ENCODE measurements at places on chromosomes 4 and X.
A peak's percentile ranks its signal among the peaks of the same experiment; 100 is the strongest.

DNA sequence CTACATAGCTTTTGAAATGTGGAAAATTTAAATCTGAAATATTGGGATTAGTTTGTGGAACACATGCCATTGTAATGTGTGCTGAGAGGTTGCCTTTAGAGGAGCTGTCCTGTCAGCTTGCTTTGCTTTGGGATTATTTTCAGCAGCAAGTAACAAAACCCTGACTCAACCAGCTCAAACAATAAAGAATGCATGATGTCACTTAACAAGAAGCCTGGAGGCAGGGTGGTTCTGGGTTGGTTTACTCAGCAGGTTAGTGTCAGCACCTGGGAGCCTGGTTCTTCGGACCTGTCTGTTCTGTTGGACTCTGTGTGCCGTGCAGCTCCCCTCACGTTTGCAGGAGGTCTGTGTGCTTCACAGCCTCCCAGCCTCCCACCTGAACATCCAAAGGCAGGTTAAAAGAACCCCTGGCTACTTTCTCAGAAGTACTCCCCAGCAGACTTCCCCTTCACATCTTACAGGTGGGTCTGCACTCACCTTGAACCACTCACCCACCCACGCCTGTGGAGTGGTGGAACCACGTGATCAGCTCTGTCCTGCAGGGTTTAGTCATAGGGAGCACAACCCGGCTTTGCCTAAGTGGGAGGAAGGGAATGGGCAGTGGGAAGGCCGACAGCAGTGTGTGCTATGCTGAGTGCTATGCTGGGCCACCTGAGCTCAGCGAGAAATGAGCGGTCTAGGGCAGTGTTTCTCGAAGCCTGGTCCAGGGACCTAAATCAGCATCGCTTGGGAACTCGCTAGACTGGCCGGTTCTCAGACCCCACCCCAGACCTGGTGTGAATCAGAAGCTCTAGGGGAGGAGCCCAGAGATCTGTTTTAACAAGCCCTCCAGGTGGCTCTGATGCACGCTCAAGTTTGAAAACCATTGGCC is 20.4 kb downstream of the TMEM131L start:
- DNase-seq, result no peak

GRCh38 chr4:124806403-124806802 is 93.9 kb upstream of the ANKRD50 start:
- no peak for DNase-seq

DNA sequence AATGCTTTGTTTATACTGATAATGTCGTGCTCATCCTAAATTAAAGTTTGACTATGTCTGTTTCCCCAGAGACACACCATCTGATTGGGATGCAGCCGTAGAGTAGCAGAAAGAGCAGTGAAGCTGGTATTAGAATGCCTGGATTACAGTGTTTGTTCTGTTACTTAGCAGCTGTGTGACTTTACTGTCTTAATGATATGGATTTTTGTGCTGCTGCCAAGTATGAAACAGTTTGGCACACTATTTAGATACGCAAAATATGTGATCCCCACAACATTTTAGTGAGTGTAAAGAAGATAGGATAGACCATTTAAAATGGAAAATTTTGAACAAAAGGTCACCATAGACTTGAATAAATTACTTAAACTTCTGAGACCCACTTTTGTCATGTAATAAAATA is 1.2 kb upstream of the CHIC1 start:
- no peak for DNase-seq

DNA sequence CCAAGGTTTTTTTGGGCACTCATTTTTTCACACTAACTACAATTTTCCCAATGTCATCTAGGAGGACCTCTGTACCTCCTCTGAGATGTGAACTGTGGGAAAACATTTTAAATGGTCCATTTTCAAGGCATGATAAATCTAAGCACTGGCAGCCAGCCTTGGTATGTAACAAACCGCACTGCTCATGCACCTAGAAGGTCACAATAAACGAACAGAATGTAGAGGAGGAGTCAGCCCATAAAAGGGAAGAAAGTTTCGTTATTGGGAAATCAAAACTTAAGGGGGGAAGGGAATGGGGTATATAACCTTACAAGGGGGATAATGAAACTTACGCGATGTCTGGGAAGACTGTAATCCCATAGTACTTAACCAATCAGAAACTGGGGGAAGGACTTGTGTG is 16.4 kb downstream of the COX18 start:
- DNase-seq, result no peak

DNA sequence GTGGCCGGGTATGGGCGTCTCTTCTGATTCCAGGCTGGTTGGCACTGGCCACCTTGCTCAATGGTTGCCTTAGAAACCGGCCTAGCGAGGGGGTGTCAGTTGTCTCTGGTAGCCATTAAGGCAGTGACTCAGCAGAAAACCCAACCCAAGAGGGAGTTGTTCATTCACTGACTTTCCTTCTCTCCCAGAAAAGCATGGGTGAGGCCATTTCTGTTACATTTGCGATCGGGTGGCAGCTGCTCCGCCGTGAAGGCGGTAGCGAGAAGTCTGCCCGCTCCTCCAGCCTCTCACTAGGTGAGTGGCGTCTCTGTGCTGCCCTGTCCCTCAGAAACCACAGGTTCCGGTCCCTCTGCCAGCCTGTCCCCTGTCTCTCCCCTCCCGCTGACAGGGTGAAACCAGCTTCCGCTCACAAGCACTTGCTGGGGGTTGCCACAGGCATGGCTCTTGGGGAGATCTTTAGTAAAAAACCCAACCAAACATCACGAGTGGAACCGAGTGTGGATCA is 17.4 kb downstream of the IRAK1 start:
- DNase-seq, result peak; percentile 32

DNA sequence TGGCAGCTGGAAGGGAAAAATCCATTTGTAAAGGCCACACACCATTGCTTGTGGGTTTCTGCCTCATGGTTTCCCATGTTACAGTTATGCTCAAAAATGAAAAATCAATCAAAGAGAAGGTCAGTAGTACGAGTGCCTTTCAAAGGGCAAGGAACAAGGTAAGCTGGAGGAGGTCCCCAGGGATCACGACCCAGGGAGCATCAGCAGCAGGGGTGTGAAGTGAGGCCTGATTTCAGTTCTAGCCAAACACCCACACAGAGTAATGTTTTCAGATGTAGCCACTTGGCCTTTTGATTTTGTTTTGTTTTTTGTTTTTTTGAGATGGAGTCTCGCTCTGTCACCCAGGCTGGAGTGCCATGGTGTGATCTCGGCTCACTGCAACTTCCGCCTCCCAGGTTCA is 69.4 kb upstream of the AFAP1 start:
- DNase-seq, result no peak

DNA sequence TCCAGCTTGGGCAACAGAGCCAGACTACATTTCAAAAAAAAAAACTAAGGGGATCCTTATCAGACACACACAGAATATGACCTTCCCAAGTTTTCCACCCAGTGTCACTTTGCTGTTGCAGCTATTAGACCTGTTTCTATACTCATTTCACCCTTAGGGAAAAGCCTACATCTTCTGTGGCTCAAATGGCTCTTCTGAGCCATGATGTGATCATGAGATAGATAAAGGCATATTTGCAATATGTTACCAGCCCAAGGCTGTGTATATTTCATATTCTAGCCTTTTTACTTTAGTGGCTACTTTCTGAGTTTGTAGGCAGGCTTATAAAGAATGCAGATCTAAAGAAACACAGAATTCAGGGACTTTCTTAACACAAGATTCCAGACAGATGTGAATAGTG is 19.3 kb downstream of the RS1 start:
- no peak for DNase-seq

- no peak for DNase-seq
These were observed 5.9 kb downstream of the SPARCL1 start for GRCh38 chr4:87523307-87523706.

GRCh38 chrX:98371994-98372393 is 1488.3 kb downstream of the RPA4 start:
- DNase-seq, result no peak

DNA sequence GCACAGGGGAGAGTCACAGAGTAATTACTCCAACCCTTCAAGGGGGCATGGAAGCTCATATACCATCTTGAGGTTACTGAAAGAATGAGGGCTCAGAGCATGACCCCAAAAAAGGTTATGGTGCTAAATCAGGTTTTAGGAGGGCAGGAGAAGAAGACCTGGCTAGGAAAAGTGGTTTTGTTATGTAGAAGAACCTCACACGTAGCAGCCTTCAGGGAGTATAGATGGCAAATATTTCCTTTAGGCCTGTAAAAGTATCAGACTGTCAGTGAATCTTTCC is 102.0 kb upstream of the PDE5A start:
- no peak for DNase-seq

- DNase-seq, result no peak
These were observed 76.4 kb downstream of the CLCN4 start for GRCh38 chrX:10233173-10233572.

DNA sequence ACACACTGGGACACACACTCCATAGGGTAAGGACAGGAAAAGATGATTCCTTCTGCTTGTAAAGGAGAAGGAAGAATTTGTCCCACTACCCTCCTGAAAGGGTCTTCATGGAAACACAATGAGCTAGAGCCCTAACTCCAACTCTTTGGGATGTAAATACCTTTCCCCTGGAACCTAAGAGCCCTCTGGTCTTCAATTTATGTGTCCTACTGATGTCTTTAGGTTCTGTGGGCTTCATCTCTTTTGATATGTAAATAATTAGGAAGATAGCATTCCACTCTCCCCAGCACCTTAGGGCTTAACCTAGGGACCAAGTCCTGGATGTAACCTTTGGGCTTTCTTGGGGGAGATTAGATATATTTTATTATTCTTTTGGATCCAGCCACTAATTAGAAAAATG is 38.3 kb downstream of the PF4 start:
- DNase-seq, result no peak

DNA sequence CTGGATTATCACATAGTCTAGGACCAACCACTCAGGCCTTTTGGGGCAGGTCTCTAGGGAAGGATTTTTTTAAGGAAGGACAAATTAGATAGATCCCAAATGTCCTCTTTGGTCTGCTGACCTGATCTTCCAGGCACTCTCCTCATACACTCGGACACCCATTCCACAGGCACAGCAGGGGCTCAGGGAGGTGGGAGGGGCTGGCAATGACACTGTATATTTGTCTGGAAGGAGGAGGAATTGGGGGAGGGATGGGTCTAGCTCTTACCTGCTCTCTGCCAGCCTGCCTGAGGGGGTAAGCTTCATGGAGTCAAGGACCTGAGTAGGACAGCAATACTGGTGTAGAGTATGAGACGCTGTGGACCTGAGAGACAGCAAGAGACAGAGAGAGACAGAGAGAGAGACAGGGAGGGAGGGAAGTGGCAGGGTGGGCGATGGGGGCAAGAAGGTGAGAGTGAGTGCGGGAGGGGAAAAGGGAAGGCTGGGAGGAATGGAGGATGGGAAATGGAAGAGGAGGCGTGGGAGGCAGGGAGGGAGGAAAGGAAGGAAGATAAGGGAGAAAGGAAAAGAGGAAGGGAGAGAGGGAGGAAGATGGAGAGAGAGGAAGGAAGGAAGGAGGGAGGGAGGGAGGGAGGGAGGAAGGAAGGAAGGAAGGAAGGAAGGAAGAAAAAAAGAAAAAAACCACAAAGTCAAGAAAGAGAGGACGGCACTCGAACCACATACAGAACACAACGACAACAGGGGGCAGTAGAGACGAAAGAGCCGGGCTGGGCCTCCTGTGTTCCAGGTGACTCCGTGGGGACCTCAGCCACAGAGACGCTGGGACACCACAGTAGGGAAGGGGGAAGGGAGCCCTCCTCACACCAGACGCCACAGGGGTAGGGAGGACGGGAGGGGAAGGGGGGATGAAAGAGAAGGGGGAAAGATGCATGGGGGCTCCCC is 1.8 kb downstream of the IQSEC2 start:
- no peak for DNase-seq

- DNase-seq, result no peak
These were observed 46.6 kb downstream of the SHROOM2 start for GRCh38 chrX:9832811-9833210.

DNA sequence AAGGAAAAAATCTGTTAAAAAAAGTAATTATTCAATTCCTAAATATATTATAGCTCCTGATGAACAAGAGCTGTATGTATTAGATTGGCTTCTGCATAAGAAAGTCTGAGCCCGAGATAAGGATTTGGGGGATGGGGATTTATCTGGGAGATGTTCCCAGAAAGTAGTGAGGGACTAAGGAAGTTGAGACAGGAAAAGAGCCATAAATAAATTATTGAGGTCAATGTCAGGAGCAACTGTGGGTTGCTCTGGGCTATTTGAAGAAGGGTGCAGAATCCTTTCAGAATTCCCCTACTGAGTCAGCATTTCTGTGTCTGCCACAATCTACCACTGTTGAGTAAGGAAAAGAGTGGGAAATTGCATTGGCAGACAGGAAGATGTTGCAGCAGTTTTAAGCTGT is 3.1 kb upstream of the TDO2 start:
- no peak for DNase-seq

- no peak for DNase-seq
These were observed 991.4 kb downstream of the CCSER1 start for GRCh38 chr4:91118597-91118996.

GRCh38 chrX:71515038-71515396 is 17.9 kb upstream of the OGT start:
- DNase-seq, result no peak

DNA sequence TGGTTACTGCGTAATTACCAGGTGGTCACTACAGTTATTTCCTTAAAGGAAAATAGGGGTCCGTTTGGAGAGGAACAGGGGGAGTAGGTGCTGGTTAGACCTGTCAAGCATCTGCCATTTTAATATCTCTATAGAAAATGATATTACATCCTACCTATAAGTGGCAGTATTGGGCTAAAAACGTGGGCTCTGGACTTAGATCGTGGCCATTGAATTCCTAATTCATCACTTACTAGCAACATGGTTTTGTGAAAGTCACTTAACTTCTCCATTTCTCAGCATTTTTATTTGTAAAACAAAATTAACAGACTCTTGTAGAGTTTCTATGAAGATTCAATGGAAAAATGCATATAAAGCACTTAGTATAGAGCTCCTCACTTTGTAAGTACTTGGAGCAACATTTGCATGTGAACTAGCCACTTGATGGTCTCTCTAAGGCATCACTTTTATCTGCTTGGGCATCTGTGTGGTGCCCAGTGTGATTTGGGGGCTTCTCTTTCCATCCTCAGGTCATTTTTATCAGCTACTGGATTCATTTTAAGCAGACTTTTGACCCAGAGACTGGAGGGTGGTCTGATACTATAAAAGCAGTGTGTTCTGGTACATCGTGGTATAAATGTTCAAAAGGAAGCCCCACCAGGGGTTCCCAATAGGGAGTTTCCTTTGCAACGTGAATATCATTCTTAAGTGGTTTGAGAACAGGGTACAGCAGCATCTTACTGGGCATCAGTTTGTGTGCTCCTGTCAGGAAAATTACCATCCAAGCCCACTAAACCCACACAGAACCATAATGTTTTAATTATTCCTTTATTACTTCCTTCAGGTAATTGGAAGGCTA is 42.7 kb upstream of the RASSF6 start:
- no peak for DNase-seq

GRCh38 chrX:119118780-119119395 is 8.7 kb downstream of the KIAA1210 start:
- DNase-seq, result peak; percentile 4

- no peak for DNase-seq
These were observed 5.9 kb downstream of the EMCN start for GRCh38 chr4:100511896-100512295.

GRCh38 chr4:37648084-37648817 is 37.9 kb downstream of the RELL1 start:
- DNase-seq, result no peak

Measured in stimulated activated CD8-positive, alpha-beta memory T cell treated with anti-CD3 and anti-CD28 coated beads, Interleukin-15, amount 100 ng/mL, for 4 hours (primary cell).